ENCODE measurements at places on chromosomes 1 and 21.

DNA sequence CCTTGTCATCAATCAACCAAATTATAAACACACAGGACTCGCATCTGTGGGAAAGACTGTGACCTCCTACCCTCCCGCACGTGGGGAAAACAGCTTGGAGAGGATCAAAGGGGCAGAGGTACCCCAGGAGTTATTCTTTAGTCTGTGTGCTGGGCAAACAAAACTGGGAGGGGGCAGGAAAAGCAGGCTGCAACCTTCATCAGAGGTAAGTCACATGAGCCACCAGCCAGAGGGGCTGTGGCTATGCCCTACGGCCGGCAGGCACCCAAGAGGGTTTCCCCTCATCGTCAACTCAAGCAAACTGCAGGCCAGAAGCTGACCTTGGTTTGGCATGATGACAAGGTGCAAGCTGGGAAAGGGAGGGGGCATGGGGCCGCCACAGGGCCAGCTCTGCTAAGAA lies 12.5 kb downstream of the SMIM12 start:
- DNase-seq, result no peak

GRCh38 chr21:29114765-29115500 lies 15.5 kb upstream of the MAP3K7CL start:
- DNase-seq, result no peak

GRCh38 chr1:235673981-235674380 lies 24.4 kb upstream of the GNG4 start:
- no peak for DNase-seq

GRCh38 chr1:240800291-240800690 lies 188.3 kb upstream of the GREM2 start:
- DNase-seq, result no peak

GRCh38 chr1:38608202-38608864 lies 251.2 kb downstream of the RRAGC start:
- DNase-seq, result peak; percentile 63

DNA sequence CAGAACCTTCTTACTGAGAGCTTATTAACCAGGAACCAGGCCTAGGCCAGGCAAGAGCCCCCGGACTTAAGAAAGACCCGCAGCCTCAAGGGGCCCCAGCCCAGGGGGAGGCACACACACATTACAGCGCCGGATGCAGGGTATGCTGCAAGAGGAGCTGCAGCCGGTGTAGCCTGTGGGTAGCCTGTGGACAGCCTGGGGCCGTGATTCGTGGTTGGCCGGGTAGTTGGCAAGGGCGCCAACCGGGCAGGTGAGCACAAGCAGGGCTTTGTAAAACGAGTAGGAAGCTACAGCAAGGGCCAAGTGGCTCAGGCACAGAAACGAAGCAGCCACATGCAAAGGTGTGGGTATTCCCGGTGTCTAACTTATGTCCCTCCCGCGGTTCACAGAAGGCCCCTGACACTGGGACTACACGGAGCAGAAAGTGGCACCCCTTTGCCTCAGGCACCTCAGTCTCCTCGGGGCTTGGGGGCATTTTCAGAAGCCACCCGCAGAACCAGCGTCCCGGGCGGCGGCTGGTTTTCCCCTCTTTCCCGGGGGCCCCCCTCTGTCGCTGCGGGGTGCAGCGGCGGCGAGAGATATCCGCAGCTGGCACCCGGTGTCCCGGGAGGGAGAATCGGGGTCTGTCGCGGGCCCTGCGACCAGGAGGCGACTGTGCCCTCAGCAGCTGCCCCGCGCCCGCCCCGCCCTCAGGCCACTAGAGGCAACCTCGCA lies 40.8 kb downstream of the KIAA1614 start:
- peak; percentile 50 for DNase-seq

- DNase-seq, result peak; percentile 90
Measured at GRCh38 chr21:42974832-42975820, 764 bp downstream of the PKNOX1 start.

GRCh38 chr1:20115479-20115878 lies 3.9 kb downstream of the PLA2G2D start:
- no peak for DNase-seq

DNA sequence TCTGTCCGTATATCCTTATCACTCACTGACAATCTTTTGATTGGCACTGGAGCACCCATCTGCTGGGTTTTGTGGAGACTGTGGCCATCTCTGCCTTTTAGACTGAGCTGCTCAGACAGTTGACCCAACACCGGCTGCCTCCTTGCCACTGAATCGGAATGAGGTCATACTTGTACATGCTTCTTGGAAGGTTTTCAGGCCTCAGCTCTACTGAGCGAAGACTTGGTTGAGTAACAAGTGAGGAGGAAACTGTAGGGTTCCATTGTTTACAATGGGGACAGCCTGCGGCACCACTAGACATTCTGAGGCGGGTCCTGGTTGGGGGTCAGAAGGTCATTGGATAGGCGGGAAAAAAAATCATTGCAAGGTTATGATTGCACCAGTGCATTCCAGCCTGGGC lies 320.3 kb downstream of the KIF26B start:
- no peak for DNase-seq

DNA sequence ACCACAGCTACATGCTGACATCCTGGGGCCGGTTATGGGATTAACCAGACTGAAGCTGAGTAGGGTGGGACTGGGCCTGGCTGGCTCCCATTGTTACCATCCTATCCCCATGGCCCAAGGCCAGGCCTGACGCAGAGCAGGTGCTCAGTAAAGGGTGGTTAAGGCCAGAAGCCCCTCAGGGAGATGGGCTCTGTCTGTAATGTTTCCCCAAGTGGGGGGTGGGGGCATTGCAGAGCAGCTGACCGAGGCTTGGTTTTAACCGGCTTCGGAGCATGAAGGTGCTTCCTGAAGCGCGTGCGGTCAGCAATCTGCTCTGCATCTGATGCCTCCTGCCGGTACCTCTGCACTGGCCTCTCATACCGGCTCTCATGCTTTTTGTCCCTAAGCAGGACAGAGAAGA lies 83.4 kb upstream of the ACTL8 start:
- DNase-seq, result peak; percentile 52

GRCh38 chr21:42039911-42040351 lies 29.8 kb upstream of the ZBTB21 start:
- no peak for DNase-seq

GRCh38 chr21:35135481-35135880 lies 86.4 kb upstream of the RUNX1 start:
- no peak for DNase-seq

GRCh38 chr1:54816130-54816529 lies 15.0 kb upstream of the TTC22 start:
- no peak for DNase-seq

- no peak for DNase-seq
Measured at GRCh38 chr1:11156963-11157362, 32.2 kb upstream of the ANGPTL7 start.

DNA sequence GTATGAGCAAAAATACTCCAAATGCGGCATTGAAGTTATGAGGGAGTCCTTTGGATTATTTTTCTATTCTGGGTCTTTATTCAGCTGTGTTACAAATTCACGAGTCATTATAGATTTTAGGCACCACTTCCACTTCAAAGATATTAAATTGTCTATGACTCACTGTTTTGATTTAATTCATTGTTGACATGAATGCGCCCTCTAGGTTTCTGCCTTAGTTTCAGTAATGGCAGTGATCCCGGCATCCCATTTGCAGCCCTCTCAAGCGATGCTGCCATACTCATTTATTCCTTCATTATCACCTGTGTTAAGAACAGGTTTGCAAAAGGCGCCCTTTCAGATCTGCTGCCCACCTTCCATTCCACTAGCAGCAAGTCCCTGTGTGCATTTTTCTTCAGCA lies 14.0 kb downstream of the RSPO1 start:
- no peak for DNase-seq

DNA sequence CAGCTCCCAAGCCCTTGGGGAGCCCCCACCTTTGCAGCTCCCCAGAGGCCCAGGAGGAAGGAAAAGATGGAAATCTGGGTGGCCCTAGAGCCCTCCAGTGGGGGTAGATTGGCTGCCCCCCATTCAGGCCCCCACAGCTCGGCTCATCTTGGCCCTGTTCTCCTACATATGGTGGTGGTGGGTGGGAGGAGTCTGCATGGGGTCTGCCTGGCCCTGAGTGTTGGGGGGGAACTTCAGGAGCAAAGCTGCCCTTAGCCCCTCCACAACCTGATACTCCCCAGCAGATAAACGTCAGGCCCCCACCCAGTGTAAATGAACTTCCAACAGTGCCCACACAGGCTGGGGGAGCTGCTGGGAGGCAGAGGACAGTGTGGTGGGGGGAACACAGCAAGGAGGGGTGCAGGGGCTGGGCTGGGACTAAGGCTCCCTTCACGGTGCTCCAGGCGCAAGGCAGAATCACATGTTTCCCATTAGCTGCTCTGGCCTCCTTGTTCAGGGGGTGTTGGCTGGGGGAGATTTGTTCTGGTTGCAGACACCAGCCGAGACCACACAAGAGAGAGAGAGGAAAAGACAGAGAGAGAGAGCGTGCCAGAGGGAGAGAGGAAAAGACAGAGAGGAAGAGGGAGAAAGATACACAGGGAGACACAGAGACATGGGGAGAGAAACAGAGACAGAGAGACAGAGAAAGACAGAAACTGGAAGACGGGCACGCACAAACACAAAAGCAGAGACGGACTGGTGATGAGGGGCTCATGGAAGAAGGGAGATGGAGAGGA lies 42.6 kb downstream of the AHDC1 start:
- no peak for DNase-seq

DNA sequence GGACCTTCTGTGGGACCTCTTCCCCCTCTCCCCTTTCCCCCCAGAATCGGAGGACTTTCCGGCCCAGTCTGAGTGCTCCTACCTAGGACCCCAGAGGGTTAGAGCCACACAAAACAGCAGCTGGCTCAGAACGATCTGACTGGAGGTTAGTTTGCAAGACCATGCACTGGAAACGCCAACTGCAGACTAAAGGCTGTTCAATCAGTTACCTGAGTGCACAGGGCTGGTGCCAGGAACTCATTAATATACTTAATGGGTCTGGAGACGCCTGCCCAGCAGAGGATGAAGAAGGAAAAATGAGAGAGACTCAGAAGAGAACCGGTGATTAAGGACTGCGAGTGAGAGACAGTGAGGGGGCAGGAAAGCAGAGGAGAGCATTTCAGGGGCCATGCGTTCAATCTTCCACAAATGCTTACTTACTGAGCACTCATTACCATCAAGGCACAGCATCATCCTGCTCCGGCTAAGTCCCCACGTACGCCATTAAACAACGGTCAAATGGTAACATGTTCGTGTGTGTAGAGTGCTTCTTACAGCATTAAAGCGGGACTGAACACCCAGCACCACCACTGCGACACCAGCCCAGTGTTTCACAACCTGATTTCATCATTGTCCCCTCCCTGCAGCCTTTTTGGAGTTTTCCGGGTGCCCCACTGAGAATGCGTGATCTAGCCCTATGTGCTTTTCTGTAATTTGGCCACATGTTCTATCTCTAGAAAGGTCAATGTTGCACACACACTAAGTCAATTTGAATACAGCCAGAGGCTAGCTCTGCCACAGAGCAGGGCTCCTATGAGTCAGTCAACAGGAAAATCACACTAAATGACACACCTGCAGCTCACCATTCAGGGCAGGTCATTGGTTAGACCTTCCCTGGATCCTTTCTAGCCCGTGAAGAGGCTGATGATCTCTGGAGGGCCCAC lies 7.6 kb downstream of the ENO1 start:
- DNase-seq, result no peak

DNA sequence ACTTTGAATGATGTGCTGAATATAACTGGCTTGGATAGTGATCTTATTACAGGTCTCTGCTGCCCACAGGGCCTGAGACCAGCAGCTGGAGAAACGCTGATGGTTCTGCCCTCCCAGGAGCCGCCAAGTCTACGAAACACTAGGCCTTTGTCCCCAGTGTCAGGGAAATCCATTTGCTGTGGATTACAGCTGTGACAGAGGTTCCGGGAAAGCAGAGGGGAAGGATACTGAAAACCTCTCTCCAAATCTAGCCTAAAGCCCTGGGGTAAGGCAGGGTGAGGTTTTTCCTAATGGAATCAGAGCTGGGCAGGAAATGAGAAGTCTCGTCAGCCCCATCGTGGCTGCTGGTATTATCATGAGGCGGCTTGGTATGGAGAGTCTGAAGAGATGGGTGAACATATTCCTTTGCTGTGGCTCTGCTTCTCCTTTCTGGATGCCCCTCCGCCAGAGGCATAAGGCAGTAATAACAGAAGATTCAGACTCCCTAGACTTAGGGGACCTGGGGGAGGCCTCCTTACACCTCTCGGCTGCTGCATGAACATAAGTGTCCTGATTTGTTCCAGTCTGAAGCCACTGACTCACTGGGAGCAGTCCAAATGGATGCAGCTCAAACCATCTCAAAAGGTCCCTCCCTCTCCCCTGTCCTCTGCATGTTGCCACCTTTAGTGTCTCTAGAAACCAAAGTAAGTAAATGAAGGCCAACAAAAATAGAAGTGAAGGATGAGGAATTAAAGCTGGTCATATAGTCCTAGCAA lies 48.1 kb downstream of the PHC2 start:
- no peak for DNase-seq

- DNase-seq, result no peak
Measured at GRCh38 chr1:161096530-161096929, 1.6 kb upstream of the KLHDC9 start.

DNA sequence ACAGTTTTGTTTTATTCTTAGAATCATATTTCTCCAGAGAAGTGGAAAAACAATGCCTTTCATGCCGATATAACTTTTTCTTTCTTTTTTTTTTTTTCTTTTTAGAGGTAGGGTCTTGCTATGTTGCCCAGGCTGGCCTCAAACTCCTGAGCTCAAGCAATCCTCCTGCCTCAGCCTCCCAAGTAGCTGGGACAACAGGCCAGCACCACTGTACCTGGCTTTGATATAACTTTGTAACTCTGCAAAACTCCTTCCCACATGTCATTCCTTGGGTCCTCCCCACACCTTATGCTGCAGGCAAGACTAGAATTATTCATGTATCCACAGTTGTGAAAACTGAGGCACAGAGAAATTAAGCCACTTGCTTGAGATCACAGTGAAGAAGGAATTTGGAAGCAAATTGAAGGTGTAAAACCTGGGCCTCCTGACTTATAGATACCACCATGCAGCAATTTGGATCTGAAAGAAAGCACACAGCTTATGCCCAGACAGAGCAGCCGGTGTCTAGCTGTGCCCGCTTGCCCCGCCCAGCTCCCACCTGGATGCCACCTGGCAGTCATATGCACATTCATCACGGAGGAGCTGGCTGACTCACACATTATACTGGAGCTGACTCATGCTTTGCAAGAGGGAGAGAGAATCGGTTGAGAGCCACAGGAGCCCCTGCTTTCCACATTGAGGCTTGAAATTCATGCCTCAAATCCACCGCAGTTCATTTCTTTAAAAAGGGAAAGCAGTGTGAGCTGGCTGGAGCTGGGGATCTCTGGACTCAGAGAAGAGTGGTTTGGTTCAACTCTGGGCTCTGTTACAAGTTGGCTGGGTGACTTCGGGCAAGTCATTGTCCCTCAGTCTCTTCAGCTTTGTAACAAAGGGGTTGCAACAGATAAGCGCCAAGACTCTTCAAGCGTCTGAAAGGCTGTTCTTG lies 8.3 kb upstream of the SLC2A1 start:
- peak; percentile 85 for DNase-seq

DNA sequence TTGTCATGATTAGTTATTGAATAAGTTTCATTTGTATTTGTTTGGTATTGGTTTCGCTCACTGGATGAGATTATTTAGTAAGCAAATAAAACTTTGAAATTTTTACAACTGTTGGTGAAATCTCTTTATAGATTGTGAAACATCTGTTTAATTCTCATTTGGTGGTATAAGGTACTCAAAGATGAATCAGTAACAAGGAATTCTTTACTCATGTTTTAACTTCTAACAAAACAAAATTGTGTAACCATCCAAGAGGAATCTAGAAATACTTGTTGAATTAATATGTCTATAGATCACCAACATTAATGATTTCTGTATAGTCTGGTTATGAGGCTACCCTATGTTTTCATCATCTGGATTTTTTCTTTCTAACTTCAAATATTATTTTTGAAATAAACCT lies 62.8 kb upstream of the USP25 start:
- no peak for DNase-seq

GRCh38 chr1:36572142-36572715 lies 89.5 kb upstream of the CSF3R start:
- DNase-seq, result no peak

All from common myeloid progenitor, CD34-positive (primary cell).